ENCODE measurements at places on chromosomes 16 and 17.

- no peak for DNase-seq
These were observed 11.3 kb upstream of the CD300A start for GRCh38 chr17:74455025-74455545.

DNA sequence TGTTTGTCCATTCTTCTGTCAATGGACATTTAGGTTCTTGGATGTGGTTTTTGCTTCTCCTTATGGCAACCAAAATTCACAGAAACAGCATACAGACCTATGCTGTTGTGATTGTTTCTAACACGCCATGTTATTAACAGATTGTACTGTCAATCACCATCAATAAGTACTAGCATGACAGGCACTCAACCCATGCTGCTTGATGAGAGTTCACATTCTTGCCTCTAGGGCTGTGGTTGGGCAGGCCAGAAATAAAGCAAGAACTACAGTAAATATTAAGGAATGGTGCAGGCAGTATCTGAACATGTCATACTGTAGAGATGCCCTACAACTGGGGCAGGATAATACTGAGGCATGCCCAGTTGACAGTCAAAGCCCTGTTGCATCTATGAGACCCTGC is 171.2 kb upstream of the ZFHX3 start:
- DNase-seq = no peak

GRCh38 chr16:81539009-81539758 is 94.6 kb downstream of the CMIP start:
- no peak for DNase-seq

DNA sequence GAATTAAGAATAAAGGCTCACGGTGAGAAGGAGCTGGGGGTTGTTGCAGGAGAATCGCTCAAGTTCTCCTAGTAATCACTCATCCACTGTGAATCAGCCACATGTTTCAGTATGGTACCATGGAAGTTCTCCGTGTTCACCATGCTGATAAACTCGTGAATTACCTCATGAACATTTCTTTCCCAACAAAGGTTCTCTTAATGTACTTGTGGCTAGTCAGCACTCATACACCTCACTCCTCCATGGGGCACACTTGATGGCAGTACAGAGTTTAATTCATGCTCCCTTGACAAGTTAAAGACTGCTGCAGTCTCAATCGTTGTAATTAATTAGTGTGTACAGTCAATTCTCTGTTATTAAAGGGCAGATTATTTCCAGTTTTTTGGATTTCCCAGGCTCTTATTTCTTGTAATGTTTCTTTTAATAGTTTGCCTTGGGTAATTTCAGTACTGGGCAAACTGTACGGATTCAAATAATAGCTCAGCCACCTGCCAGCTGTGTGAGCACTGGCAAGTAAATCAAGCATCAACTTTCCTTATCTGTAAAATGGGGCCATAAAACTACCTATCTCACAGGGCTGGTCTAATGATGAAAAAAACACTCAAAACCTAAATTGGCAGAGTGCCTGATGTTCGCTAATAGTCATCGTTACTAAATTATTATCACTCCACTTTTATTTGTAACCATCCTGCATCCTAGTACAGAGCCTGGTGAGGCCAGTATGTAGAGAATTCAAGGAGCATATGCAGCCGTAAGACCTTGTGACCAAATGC is 6.1 kb downstream of the GOT2 start:
- no peak for DNase-seq

DNA sequence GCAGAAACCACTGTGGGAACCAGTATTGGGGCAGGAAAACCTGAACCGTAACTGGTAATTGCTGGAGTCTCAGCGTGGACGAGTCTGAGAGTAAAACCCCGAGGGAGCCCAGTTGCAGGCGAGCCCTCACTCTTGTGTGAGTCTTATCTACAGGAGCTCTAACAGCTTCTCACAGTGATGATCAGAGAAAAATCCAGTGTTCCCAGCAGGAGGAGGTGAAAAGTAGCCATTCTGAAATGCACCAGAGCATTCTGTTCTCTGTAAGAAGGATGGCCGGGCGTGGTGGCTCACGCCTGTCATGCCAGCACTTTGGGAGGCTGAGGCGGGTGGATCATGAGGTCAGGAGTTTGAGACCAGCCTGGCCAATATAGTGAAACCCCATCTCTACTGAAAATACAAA is 161.2 kb downstream of the COPRS start:
- DNase-seq = no peak

DNA sequence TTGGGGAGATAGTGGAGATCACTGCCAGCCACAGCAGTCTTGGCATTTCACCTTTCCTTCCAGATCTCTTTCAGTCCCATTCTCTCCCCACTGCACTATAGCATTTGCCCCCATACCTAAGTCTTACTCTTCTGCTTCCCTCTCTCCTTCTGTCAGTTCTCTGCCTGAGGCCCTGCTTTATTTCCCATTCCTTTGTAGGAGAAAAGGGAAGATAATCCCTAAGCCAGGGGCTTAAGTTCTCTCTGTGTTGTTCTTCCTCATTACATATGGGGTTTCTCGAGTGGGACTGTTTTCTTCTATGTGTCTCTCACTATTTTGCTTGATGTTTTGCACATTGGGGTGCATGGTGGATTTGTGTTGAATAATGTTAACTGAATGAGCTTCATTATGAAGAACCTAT is 6.4 kb downstream of the KDM6B start:
- DNase-seq = no peak

GRCh38 chr16:29794231-29794710 is 3.7 kb downstream of the KIF22 start:
- no peak for DNase-seq

GRCh38 chr17:75153780-75154194 is 525 bp downstream of the JPT1 start:
- peak; percentile 4 for DNase-seq

GRCh38 chr16:86077243-86077940 is 178.4 kb downstream of the IRF8 start:
- no peak for DNase-seq

GRCh38 chr17:28118362-28118761 is 75.9 kb downstream of the NLK start:
- no peak for DNase-seq

GRCh38 chr17:50536683-50537646 is 4.4 kb downstream of the EPN3 start:
- DNase-seq = no peak

DNA sequence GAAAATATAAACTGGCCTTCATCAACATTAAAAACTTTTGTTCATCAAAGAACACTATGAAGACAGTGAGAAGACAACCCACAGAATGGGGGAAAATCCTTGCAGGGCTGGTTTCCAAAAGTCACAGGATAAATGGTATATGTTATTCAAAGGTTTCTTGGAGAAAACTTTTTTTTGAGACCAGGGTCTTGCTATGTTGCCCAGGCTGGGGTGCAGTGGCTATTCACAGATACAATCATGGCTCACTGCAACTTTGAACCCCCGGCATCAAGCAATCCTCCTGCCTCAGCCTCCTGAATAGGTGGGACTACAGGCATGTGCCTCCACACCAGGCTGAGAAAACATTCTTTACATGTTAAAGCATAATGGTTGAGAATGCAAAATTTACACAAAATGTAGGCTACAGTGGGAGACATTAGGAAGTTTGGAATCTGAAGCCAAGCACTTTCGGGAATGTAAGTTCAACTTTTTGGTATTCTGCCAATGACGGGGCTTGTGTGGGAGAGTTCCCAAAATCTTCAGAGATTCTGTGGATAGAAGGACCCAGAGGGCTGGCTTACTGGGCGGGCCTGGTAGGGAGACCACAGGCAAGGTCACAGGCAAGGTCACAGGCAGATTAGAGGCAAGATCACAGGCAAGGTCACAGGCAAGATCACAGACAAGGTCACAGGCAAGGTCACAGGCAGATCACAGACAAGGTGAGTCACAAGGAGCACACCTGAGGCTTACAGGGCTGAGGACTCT is 24.2 kb upstream of the ATP2A3 start:
- DNase-seq = no peak

- DNase-seq = no peak
These were observed 62.3 kb downstream of the NFATC3 start for GRCh38 chr16:68147444-68147843.

GRCh38 chr17:58965221-58965620 is 141.5 kb downstream of the TRIM37 start:
- no peak for DNase-seq

- DNase-seq = no peak
These were observed 2.5 kb downstream of the CD300C start for GRCh38 chr17:74543406-74543805.

- DNase-seq = no peak
These were observed 91.0 kb downstream of the GSG1L start for GRCh38 chr16:27972500-27972899.

- no peak for DNase-seq
These were observed 74.4 kb upstream of the TANC2 start for GRCh38 chr17:62891659-62892058.

DNA sequence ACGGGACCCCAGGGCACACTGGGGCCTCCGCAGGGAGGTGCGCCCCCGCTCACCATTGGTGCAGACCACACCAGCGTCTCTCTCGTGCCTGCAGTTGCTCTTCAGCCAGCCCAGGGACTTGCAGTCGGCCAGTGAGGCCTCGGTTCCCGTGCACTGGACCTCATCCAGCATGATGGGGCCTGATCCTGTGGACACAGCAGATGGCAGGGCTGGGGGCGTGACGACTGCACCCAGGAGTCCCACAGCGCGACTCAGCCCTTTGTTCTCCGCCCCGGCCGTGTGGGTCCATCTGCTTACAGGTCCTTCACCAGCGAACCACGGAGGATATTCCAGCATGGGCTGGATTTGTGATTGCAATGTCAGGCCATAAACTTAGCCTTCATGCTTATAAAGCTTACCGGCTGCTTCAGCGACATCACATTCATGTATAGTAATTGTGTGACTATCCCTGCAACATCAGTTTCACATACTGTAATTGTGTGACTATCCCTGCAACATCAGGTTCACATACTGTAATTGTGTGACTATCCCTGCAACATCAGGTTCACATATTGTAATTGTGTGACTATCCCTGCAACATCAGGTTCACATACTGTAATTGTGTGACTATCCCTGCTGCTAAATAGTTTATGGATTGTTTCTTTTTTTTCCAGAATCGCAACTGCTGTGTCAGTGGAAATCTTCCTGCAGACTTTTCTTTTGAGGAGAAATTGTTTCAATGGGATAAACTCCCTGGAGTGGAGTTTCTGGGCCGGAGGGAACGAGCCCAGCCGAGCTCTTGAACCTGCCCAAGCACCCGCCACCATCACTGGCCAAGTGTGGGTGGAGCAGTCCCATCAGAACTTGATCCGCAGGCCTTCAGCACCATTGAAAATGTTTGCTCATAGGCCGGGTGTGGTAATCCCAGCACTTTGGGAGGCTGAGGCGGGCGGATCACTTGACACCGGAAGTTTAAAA is 4.8 kb downstream of the LGALS3BP start:
- DNase-seq = no peak
